ENCODE measurements at places on chromosomes 4 and X. TPM values are rescaled to one million over a fixed set of nuclear protein-coding genes. Genes with fewer than 3 reads are reported as not detected.

The CLDN22 gene
- not detected for total RNA-seq

The CXorf49B gene
- not detected for total RNA-seq

The TMEM150C gene
- not detected for total RNA-seq

The ASB12 gene
- not detected for total RNA-seq

The CBR4 gene
- 13.7 TPM for total RNA-seq

DNA sequence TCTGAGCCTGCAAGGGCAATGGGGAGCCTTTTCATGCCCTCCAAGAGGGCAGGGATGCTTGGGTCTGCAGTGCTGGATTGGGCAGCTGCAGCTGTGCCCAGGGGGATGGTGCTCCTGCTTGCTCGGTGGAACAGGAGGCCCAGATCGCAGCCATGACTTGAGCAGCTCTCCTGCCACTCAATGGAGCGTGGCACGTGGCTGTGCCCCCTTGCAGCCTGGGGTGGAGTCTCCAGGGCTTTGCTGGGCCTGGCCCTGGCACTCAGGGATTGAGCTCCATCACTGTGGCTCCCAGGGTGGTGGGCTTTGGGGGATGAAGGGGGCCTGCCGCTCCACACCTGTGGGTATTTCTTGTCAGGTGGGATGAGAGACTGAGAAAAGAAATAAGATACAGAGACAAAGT is 53.4 kb upstream of the IBSP start:
- no peak overlapping the region for H3K4me3 ChIP-seq
- H3K4me1 ChIP-seq = no peaks in the 10 kb centered on the region
- no peaks in the 10 kb centered on the region for H3K36me3 ChIP-seq

DNA sequence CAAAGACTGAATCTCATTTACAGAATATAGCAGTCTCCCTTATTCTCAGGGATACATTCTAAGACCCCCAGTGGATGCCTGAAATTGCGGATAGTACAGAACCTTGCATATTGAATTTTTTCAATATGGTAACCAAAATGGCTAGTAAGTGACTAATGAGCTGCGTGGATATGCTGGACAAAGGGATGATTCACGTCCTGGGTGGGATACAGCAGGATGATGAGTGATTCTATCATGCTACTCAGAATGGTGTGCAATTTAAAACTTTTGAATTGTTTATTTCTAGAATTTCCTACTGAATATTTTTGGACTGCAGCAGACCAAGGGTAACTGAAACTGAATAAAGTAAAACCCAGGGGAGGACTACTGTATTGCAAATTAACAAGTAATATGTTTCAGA is 66.7 kb downstream of the STAG2 start:
- no peaks in the 10 kb centered on the region for H3K27me3 ChIP-seq
- peaks cover 57% of the 10 kb centered on the region for H3K36me3 ChIP-seq
- H3K27ac ChIP-seq = no peak overlapping the region
- no peak for ATAC-seq

DNA sequence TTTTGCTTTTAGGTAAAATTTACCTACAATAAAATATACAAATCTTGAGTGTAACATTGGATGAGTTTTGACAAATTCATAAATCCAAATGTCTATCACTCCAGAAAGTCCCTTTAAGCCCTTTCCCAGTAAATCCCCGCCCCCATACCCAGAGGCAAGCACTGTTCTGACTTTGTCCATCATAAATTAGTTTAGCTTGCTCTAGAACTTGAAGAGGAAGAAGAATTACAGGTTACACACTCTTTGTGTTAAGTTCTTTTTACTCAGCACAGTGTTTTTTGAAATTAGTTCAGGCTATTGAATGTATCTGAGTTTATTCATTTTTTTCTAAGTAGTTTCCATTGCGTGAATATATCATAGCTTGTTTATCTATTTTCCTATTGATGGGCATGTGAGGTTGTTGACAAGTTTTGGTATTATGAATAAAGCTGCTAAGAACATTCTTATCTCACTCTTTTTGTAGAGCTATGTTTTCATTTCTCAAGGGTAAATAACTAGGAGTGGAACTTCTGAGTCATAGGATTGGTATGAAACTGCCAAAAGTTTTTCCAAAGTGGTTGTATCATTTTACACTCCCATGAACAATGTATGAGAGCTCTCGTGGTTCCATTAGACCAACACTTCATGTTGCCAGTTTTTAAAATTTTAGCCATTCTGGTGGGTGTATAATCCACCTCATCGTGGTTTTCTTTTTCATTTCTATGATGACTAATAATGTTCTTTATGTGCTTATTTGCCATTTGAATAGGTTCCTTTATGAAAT is 22.4 kb upstream of the HPSE start:
- H3K27me3 ChIP-seq = no peaks in the 10 kb centered on the region
- peak; percentile 95 for ATAC-seq
- H3K4me1 ChIP-seq = peaks cover 6% of the 10 kb centered on the region
- peak overlapping the region; percentile 51 for H3K4me3 ChIP-seq
- H3K27ac ChIP-seq = peak overlapping the region; percentile 97
- peaks cover 8% of the 10 kb centered on the region for H3K36me3 ChIP-seq

- no peak for ATAC-seq
- no peaks in the 10 kb centered on the region for H3K36me3 ChIP-seq
- H3K4me3 ChIP-seq = no peak overlapping the region
- H3K27ac ChIP-seq = no peak overlapping the region
Measured at GRCh38 chr4:89773805-89774204, 63.2 kb downstream of the SNCA start.

DNA sequence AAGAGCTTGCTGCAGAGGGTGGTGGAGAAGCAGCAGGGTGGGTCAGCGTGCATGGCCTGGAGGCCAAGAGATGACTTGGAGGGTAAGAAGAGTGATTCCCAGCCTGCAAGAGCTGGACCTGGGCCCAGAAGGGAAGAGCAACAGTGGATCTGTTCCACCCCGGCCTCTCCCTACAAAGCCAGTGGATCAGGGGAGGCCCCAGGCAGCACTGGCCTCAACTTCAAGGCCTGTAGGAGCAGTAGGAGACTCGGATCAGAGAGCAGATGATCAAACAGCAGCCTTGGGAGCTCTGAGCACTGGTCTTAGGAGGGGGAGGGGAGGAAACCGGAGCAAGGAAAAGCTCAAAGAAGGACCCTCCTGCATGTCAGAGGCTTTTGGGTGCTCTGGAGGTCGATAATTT is 7.6 kb downstream of the L1CAM start:
- peaks cover 4% of the 10 kb centered on the region for H3K4me1 ChIP-seq
- H3K36me3 ChIP-seq = no peaks in the 10 kb centered on the region
- H3K27ac ChIP-seq = no peak overlapping the region
- ATAC-seq = no peak

DNA sequence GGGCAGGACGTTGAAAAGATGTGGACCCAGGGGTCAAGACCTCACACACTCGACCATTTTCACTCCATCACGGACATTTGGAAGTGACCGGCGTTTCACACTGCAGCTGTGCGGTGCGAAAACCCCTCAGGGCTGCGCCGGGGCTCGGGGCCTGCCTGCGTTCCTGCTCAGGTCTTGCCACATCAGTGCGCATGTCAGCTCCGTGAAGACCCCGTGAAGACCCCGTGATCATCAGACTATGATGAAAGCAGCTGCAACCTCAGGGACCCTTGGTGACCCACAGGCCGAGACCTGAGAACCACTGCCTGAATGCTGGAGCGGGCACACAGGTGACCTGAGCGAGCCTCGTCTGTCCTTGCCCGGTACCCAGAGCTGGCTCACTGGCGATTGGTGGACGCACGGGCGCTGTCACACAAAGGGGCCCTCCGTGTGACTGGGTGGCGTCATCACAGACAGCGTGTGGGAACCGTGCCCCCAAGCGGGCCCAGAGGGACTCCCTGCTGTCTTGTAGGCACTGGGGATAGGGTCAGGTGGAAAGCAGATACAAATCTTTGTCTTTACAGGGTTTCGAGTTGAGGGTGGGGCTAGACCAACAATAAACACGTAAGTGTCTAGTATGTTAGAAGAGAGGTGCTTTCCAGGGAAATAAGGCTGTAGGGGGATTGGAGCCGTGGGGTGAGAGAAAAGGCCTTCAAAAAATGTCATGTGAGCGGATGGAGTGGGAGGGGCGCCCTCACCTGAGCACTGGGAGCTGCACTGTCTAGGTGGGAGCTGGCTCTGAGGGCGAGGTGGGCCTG is 12.7 kb downstream of the MSANTD1 start:
- H3K4me1 ChIP-seq = no peaks in the 10 kb centered on the region
- no peak overlapping the region for H3K4me3 ChIP-seq
- no peak overlapping the region for H3K27ac ChIP-seq
- no peaks in the 10 kb centered on the region for H3K27me3 ChIP-seq

- peak overlapping the region; percentile 95 for H3K4me3 ChIP-seq
- H3K4me1 ChIP-seq = peaks cover 34% of the 10 kb centered on the region
- ATAC-seq = no peak
- H3K36me3 ChIP-seq = peaks cover 56% of the 10 kb centered on the region
- H3K27ac ChIP-seq = peak overlapping the region; percentile 96
Measured at GRCh38 chrX:13690836-13691235, 1.9 kb downstream of the RAB9A start.

GRCh38 chr4:102535398-102536082 is 34.4 kb downstream of the NFKB1 start:
- no peaks in the 10 kb centered on the region for H3K27me3 ChIP-seq
- peak overlapping the region; percentile 41 for H3K27ac ChIP-seq
- peaks cover 32% of the 10 kb centered on the region for H3K4me1 ChIP-seq
- peak overlapping the region; percentile 52 for H3K4me3 ChIP-seq

- H3K4me3 ChIP-seq = no peak overlapping the region
- peaks cover 20% of the 10 kb centered on the region for H3K27me3 ChIP-seq
- H3K27ac ChIP-seq = no peak overlapping the region
Measured at GRCh38 chr4:76279462-76279861, 27.1 kb upstream of the STBD1 start.
